ENCODE measurements at places on chromosomes 13 and 19.

GRCh38 chr13:100213576-100213975, 124.7 kb downstream of the PCCA start:
- DNase-seq: no peak

GRCh38 chr13:47139519-47139918, 242.7 kb upstream of the HTR2A start:
- DNase-seq: no peak

- DNase-seq: no peak
Measured at GRCh38 chr13:27665333-27665732, 43.6 kb downstream of the POLR1D start.

DNA sequence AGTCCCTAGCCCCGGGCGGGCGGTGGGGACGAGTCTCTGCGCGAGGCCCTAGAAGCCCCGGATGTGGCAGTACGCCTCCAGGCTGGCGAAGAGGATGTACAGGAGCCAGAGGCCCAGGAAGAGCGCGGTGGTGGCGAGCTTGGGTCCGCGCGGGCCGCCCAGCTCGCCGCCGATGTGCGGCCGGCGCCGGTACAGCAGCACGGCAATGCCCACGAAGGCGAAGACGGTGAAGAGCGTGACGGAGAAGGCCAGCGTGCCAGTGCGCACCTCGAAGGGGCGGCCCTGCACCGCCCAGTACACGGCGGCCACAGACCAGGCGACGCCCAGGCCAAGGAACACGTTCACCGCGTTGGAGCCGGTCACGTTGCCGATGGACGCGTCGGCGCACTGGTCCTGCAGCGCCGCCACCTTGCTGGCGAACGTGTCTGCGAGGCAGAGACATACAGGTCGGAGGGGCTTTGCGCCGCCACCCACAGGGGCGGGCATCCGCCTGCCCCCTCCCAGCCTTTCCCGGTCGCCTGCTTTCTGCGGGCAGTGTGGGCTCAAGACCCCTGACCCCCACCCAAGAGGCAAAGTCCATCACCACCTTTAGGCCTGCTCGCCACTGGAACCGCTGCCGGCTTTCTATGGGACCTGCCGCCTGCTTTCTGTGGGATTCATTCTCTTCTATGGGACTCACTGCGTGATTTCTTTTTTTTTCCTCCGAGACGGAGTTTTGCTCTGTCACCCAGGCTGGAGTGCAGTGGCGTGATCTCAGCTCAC, 10.9 kb upstream of the MEIS3 start:
- DNase-seq: no peak

DNA sequence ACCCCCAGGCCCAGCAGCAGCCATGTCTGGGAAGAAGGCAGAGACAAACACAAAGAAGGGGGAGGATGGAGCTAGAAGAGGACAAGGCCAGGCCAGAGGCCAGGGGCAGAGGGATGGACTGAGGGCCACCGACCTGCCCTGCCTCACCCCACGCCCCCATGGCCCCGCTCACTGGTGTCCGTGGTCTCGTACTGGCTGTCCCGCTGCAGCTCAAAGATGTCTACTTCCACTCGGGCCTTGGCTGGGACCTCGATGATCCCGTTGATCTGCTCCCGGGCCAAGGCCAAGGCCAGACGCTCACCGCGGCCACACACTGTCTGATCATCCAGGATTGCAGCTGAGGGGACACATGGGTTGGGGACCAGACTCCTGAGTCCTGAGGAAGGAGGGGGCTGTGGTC, 5.0 kb downstream of the GRIK5 start:
- DNase-seq: no peak

- DNase-seq: no peak
Measured at GRCh38 chr13:30700364-30700763, 35.0 kb upstream of the ALOX5AP start.

GRCh38 chr13:112029143-112029542, 37.8 kb upstream of the SOX1 start:
- DNase-seq: no peak

All from activated T-cell treated with anti-CD3 and anti-CD28 coated beads for 24 hours (primary cell).